ENCODE measurements at places on chromosomes 3 and 15. TPM values are rescaled to one million over a fixed set of nuclear protein-coding genes. Genes with fewer than 3 reads are reported as not detected.

DNA sequence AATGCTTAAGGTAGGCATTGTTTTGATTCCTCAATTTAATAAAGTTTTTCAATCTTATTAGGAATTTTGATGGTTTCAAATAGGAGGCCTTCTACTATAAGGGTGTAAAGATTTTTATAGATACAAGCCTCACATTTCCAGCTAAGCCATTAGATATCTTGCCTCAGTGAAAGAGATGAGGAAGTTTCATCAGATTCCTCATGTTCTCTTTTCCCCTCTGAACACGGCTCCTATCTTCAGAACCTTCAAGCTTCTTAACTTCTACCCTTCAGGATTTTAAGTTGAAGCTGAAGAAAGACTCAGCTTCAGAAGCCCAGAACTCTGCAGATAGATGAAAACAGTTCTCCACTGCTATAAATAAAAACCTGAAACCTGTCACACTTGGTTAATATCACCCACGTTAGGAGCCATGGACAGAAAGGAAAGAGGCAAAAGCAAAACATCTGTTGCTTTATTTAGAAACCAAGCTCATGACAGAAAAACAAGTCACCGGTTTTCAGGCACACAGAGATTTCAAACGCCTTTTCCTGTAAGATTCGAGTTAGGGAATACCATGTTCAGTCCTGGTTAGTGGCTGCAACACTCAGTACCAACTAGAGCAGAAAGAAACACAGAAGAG is 82.2 kb upstream of the GOLGA8B start:
- DNase-seq, result no peak

GLDN gene
- not detected for total RNA-seq

DNASE1L3 gene
- total RNA-seq, result not detected

DNA sequence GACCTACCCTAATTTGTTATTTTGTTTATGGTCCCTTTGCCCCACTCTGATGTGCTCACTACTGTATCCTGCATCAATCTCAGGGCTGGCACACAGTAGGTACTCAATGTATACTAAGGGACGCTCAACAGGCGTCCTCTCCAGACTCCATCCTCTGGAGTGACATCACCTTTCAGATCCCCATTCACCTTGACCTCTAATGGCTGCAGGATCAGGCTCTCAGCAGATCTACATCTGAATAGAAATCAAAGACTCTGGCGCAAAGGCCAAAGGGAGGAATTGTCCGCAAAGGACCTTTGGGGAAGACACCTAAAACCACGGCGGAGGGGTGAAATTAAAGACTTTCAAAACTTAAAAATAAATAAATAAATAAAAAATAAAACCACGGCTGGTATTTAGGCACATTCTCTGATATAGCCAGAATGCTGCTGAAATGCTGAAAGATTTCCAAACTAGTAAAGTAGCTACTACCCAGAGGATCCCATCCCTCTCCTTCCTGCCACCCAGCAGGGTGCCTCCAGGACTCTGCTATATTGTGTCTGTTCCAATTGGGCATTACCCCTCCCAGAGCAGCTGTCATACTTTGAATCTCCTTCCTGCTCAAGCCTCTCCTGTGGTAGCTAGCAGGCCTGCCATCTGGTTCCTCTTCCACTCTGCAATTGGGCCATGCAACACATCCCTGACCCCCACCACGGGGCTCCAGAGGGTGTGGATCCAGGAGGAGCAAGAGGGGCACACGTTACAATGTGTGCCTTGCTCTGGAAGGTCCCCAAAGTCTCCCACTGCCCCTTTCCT is 6.1 kb downstream of the SHF start:
- DNase-seq, result no peak

DNA sequence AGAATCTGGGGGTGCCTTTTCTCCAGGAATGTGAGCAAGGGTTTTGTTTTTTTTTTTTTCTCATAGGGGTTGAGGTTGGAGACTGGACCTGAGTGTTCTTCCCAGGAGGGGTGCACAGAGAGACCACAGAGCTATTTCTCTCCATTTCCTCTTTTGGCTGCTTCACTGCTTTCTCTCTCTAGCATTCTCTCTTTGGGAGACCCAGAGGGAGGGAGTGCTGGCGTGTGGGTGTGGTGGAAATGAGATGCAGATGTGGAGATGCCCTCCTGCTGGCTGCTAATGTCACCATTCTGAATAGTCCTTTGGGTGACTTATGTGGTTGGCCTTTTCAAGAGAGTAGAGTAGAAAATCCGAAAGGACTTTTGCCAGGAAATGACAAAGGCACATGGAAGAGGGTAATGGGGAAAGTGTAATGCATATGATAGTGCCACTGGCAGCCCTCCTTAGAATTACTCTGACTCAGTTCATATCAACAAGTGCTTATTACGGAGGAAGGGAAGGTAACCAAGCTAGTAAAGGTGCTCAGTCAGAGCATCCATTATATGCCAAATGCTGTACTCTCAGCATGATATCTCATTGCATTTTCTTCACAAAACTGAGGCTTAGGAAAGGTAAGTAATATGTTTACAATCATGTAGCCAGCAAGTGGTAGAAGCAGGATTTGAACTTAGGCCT is 1.9 kb downstream of the SYN2 start:
- no peak for DNase-seq

GRCh38 chr3:168156479-168156878 is 60.8 kb upstream of the GOLIM4 start:
- DNase-seq, result no peak

GRK7 gene
- total RNA-seq, result not detected

GRCh38 chr15:44250566-44251205 is 37.8 kb upstream of the GOLM2 start:
- DNase-seq, result no peak

DNA sequence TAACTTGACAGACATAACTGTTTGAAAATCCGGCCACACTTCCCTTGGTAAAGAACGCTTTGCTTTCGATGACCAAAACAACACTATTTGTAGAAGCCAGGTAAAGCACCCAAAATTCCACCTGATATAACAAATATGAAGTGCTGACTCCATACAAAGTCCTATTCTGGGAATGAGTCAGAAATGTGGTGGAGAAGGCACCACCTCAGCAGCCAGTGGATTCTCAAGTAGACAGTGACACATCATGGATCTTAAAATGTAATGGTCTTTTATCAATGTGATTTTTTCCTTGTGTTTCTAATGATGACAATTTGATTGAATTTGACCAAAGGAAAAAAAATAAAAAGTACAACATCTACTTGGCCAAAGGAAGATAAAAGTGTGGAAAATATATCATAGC is 135.0 kb upstream of the WNT5A start:
- no peak for DNase-seq

MME gene
- 117 TPM for total RNA-seq

- no peak for DNase-seq
Measured at GRCh38 chr15:70852501-70853317, 1.2 kb downstream of the LARP6 start.

DNA sequence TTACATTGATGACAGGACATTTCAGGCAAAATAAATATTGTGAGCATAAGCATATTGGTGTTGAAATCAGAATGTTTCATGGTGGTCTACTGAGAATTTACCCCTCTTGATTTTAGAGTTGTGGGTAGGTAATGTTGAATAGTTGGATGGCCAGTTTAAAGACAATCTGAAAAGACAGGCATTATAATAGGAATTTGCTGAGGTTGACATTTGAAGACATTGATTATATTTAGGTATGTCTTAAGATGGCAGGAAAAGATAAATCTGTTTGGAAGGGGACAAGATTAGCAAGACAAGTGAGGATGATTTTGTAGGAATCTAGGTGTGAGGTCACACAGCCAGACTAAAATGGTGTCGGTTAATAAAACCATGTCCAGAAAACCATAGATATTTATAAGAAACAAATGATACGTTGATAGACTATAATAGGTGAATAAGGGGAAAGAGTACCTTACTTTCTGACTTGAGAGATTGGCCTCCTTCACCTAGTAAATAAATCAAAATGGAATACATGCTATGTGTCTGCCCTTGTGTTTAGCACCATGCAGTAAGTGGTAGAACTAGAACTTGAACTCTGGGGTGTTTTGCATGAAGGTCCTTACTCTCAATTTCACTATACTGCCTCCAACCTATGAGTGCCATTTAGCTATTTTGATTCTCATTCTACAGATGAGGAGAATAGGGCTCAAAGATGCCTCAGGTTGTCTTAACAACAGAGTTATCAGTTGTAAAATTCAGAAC is 57.9 kb downstream of the ALCAM start:
- no peak for DNase-seq

THRB gene
- total RNA-seq, result 2.0 TPM

DNA sequence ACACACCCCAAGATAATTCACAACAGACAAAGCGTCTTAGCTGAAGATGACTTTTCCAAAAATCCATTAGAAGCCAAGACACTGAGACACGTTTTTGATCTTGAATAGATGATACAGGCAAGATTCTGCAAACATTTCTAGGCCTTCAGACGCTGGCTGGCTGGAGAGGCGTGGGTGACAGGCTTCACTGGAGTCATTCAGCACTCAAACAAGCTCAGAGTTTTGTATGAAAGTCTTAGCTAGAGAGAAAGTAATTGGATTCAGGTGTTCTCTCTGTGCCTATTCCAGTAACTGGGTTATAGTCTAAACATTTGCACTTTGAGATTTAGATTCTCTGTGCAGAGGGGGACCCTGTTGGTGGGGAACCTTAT is 147.7 kb upstream of the BHLHE40 start:
- DNase-seq, result no peak

DNA sequence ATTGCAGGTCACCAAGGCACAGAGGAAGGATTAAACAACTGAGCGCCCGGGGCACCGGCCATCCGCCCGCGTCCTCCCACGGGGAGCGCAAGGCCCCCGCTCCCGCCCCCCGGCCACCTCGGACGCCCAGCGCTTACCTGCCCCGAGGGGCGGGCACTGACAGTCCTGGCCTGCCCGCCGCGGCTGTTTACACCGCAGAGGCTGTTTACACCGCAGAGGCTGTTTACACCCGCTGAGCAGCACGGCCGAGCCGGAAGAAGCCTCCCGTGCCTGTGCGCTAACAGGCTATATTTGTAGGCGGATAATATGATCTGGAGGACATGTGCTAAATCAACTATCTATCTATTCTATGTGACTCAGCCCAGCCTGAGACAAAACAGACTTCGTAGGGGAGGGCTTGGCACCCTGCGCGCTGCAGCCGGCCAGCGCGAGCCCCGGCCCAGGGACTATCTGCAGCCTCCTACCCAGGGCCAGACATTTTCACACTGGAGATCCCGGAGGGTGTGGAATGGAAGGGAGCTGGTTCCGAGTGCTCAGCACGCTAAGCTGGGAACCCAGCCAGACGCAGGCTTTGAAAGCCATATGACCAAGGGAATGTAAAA is at the start of gene LRRC2:
Gene LRRC2 (minus strand): TSS at position 263 of the 602 bp plus-strand sequence. CDS start 14,711 bp downstream, outside the sequence.
- DNase-seq, result no peak

DNA sequence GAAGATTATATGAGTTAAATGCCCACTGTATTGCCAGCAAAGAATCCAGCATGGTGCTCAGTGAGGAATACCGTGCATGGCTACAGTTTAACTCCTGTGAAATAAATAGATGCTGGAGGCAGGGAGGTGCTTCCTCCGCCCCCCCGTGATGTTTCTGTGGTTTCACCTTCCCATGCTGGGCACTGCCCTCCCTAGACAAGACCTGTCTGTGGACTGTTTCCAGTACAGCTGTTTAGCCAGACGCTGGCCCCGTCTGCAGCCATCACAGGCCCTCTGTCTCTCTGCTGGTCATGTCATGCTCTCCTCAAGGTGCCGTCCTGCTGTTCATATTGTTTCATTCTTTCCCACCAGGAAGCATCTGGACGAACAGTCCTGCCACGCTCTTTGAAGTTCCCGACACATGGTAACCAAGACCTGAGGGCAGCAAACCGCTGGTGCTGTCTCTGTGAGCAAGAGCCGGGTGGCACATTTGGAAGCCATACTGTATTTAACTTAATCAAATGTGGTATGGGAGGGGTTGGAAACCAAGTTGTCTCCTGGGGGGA is 31.4 kb downstream of the GOLGA8S start:
- DNase-seq, result no peak

MCTP2 gene
- total RNA-seq, result 6.3 TPM

- DNase-seq, result no peak
Measured at GRCh38 chr15:41291065-41291631, 41.2 kb downstream of the OIP5 start.

DNA sequence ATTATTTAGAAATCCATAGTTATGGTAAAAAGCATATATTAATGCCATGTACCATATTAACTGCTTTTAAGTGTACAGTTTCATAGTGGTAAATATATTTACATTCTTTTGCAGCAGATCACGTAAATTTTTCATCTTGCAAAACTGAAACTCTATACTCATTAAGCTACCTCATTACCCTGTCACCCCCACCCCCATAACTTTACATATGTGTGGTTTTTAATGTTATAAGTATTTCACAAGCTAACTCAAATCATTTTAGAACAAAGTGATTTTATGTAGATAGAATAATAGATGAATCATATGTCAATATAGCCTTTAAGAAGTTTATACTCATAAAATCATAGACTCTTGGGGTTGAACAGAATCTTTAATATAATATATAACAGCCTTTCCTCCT is 7.1 kb upstream of the TP63 start:
- DNase-seq, result no peak

DNA sequence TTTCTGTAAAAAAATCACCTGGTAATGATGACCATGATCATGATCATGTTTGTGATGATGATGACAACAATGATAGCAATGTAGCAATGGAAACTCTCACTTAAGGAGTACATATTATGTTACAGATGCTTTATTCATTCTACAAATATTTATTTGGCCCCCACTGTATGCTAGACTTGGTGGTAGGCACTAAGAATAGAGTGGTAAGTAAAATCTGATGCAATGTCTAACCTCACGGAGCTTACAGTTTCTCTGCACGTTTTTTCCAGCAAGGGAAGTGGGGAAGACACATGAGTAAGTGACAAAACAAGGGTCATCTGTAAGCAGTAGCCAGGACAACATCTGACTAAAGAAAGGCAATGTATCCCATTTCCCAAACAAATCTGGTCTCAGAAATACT is 199.4 kb upstream of the MRPL3 start:
- DNase-seq, result no peak

DNA sequence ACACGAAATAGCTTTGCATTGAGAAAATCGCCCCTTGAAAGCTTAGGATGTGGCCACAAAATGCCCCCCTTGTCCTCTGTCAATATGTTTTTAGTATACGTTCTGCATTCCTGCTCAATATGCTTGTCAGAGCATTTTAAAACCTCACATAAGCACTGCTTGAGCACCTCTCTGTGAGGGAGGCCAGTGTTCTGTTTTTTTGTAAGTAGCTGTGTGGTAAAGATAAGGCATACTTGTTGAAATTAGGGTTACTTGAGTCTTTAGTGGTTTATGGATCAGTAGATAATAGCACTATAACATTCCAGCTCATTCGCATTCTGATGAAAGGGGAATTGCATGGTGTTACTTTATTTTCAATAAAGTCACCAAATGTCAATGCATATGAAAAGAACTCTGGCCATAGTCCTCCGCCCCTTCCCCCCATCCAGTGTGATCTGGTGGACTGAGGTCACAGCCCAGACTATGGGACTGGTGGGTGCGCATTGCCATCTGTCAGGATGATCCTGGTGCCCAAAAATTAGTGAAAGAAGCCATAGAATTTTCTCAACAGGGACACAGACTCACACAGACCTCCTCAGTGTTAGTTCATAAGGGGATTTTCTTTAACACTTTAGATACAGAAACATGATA is 33.1 kb downstream of the IL1RAP start:
- no peak for DNase-seq

- no peak for DNase-seq
Measured at GRCh38 chr3:86890741-86891396, 100.1 kb downstream of the VGLL3 start.

GRCh38 chr15:60635507-60636352 is 156.8 kb upstream of the ICE2 start:
- DNase-seq, result no peak

All from kidney epithelial cell (primary cell).